Spleen (tissue), 13 donors: ENCODE measurements at places on chromosomes 1 and 21. TPM values are rescaled to one million over a fixed set of nuclear protein-coding genes. Genes with fewer than 3 reads are reported as not detected.

DNA sequence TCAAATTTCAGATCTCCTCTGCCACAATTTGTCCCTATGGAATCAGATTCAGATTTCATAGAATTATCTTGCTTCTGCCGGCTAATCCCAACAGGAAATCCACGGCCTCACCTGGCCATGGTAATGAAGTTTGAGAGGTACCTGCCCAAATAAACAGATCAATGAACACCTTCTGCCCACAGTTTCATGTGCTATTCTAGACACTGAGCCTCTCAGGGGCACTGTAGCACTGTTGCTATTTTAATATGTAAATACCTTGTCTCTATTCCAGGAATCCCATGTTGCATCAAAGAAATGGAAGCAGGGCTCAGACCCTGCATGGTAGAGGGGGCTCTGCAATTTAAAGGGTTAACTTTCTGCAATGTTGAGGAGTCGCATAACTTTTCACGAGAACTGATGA is 593.1 kb downstream of the PTBP2 start:
- H3K27ac ChIP-seq, result no peak overlapping the region
- no peaks in the 10 kb centered on the region for H3K27me3 ChIP-seq
- no peaks in the 10 kb centered on the region for H3K36me3 ChIP-seq
- H3K4me1 ChIP-seq, result no peaks in the 10 kb centered on the region

DNA sequence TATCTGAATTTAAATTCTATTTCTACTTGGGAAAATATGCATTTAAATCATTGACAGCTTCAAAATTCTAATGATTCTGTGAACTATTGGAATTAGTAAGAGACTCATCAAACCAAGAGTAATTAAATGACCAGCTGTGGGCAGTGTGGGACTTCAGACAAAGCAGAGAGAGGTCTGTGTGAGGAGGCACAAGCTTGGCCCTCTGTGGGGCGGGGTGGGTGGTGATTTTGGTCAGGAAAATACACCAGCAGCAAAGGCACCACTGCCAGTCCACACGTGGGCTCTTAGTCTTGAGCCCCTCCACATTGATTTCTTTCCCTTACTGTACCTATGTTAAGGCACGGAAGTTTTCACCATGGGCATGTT is 39.2 kb upstream of the RAB4A start:
- no peak for DNase-seq
- H3K4me1 ChIP-seq, result peaks cover 56% of the 10 kb centered on the region
- H3K27me3 ChIP-seq, result no peaks in the 10 kb centered on the region
- H3K36me3 ChIP-seq, result no peaks in the 10 kb centered on the region
- no peak overlapping the region for H3K27ac ChIP-seq

The CRP gene
- total RNA-seq, result not detected

DNA sequence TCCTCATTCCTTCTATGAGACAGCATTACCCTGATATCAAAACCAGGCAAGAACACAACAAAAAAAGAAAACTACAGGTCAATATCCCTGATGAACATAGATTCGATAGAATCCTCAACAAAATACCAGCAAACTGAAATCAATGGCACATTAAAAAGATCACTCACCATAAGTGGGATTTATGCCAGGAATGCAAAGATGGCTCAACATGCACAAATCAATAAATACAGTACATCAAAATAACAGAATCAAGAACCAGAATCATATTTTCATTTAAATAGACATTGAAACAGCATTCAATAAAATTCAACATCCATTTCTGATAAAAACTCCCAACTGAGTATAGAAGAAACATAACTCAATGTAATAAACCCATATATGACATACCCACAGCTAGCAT is 36.5 kb downstream of the FAF1 start:
- no peak overlapping the region for H3K27ac ChIP-seq
- H3K36me3 ChIP-seq, result peaks cover 9% of the 10 kb centered on the region
- no peak overlapping the region for H3K4me3 ChIP-seq
- H3K4me1 ChIP-seq, result no peaks in the 10 kb centered on the region

DNA sequence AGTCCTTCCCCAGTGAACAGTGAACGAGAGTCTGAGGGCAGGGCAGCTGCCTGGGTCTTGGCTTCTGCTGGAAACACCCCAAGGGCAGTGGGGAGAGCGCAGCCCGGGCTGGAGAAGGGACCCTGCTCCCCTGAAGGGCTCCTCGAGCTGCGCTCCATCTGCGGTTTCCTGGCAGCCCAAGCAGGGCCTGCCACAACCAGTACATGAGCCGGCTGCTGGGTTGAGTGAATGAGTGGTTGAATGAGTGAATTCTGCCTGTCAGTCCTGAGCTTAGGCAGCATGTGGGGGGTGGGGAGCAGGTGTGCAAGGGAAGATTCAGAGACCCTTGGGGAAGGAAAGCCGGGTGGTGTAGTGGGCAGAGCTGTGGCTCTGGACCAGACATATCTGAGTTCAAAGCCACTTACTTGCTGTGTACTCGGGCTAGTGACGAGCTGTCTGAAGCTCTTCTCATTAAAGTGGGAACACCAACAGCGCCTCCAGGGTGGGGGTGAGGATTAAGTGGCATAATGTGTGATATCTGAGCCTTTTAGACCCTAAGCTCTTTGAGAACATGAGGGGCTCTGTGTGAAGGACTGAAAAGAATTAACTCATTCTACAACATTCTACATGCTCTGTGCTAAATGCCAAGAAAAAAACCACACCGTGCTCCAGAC is 3.7 kb downstream of the OPRD1 start:
- no peaks in the 10 kb centered on the region for H3K36me3 ChIP-seq
- H3K4me1 ChIP-seq, result no peaks in the 10 kb centered on the region
- peaks cover 30% of the 10 kb centered on the region for H3K27me3 ChIP-seq
- no peak for DNase-seq
- no peak overlapping the region for H3K4me3 ChIP-seq

- H3K4me3 ChIP-seq, result no peak overlapping the region
- no peaks in the 10 kb centered on the region for H3K4me1 ChIP-seq
- H3K27me3 ChIP-seq, result no peaks in the 10 kb centered on the region
Observed at GRCh38 chr1:179058487-179059483, 23.1 kb upstream of the TOR3A start.

GRCh38 chr1:115501476-115501875 is 140.3 kb upstream of the VANGL1 start:
- H3K27ac ChIP-seq, result no peak overlapping the region
- H3K4me3 ChIP-seq, result no peak overlapping the region
- DNase-seq, result no peak
- no peaks in the 10 kb centered on the region for H3K27me3 ChIP-seq

DNA sequence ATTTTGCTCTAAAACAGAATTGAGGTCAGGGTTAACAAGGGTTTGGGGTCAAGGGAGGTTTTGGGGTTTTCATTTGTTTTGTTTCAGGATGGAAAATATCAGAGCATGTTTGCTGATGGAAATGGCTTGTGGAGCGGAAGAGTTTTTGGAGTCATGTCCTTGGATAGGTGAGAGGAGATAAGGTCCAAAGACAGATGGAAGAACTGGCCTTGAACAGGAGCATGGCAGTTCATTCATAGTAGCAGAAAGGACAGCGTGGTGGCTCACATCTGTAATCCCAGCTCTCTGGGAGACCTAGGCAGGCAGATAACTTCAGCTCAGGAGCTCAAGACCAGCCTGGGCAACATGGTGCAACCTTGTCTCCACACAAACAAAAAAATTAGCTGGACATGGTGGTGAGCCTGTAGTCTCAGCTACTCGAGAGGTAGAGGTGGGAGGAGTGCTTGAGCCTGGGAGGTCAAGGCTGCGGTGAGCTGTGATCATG is 65.1 kb downstream of the MAB21L3 start:
- no peak for DNase-seq
- no peaks in the 10 kb centered on the region for H3K27me3 ChIP-seq
- no peaks in the 10 kb centered on the region for H3K36me3 ChIP-seq
- no peak overlapping the region for H3K27ac ChIP-seq
- no peaks in the 10 kb centered on the region for H3K4me1 ChIP-seq

The LRRC42 gene
- total RNA-seq, result 10.1 TPM

DNA sequence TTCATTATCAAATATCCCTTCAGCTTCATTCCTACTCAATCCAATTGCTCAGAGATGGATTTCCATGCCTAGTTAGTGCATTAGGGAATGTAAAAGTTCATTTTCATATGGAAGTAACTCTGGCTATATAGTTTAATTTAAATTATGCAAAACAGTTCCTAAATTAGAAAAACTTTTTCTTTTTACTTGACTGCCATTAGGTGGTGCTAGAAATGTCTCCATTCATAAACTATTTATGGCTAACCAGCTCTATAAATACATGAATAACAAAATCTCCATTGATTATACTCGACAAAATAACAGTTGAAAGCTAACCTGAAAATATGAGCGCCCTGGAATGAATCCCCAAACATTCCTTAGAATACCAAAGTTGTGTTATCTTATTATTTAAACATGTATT is 311.4 kb downstream of the USH2A start:
- H3K4me3 ChIP-seq, result no peak overlapping the region
- H3K36me3 ChIP-seq, result no peaks in the 10 kb centered on the region
- no peaks in the 10 kb centered on the region for H3K4me1 ChIP-seq
- H3K27ac ChIP-seq, result no peak overlapping the region
- H3K27me3 ChIP-seq, result no peaks in the 10 kb centered on the region

DNA sequence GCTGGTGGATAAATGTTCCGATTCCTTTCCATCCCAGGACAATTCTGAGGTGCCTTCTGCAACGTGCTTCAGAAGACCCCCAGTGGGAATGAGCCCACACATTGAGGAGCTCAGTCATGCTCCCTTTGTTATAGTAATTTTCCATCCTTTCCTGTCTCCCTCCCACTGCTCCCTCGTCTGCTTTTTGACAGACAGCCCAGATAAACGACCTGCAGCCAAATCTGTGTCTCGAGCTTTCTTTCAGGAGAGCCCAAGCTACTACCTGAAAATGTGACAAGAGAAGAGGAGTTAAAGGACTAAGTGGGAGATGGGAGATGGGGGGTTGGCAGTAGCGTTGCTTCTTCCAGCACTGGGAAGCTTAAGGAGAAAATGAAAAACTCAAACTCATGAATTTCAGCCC is 65.9 kb upstream of the LRRN2 start:
- no peak overlapping the region for H3K27ac ChIP-seq
- H3K36me3 ChIP-seq, result no peaks in the 10 kb centered on the region
- H3K27me3 ChIP-seq, result peaks cover 14% of the 10 kb centered on the region
- no peak for DNase-seq

The CLCNKB gene
- not detected for total RNA-seq

GRCh38 chr1:205030896-205031295 is 12.1 kb upstream of the CNTN2 start:
- H3K36me3 ChIP-seq, result no peaks in the 10 kb centered on the region
- no peaks in the 10 kb centered on the region for H3K4me1 ChIP-seq

The BECN2 gene
- total RNA-seq, result not detected

The SPRR2E gene
- not detected for total RNA-seq
